ENCODE measurements at places on chromosomes 13 and 19. TPM values are rescaled to one million over a fixed set of nuclear protein-coding genes. Genes with fewer than 3 reads are reported as not detected.
A peak's percentile ranks its signal among the peaks of the same experiment; 100 is the strongest.

- no peaks in the 10 kb centered on the region for H3K4me1 ChIP-seq
- H3K36me3 ChIP-seq, result no peaks in the 10 kb centered on the region
- H3K27me3 ChIP-seq, result no peaks in the 10 kb centered on the region
- no peak overlapping the region for H3K4me3 ChIP-seq
- DNase-seq, result no peak
Measured at GRCh38 chr13:72180253-72180952, 313.4 kb upstream of the DACH1 start.

DNA sequence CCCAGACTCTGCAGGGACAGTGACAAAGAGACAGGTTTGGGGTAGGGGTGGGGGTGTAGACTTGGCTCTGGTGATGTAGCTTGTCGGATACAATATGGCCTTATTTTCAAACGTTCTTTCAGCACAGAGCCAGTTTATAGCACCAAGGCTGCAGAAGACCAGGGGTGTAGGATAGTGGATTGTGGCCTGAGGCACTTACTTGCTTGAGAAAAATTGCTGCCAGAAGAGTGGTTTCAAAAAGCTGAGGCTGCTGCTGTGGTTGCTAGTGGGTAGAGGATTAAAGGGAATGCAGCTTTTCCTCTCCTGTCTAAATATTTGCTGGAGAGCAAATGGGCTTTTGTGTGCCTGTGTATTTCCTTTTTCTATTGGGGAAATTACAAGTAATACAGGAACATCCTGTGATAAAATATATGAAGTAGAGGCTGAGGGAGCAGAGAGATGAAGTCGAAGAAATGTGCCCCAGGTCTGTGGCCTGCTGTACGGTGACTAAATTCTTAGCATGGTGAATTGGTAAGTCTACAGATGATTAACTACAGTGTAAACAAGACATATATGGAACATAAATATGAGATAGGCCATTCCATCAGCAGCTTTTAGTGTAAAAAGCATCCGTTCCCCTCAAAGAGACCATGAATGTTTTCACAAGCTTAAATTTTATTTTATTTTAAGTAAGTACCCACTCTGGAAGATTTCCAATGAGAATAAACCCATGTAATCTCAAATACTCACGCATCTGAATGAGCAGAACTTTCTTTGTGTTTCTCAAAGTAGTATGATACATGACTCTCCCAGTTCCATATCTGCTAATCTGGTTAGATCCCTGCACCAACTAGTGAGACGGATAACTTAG is 112.9 kb downstream of the LRCH1 start:
- H3K4me3 ChIP-seq, result no peak overlapping the region
- H3K4me1 ChIP-seq, result peaks cover 31% of the 10 kb centered on the region
- H3K27me3 ChIP-seq, result no peaks in the 10 kb centered on the region

GRCh38 chr19:16033136-16033530 is 43.2 kb upstream of the TPM4 start:
- no peaks in the 10 kb centered on the region for H3K4me1 ChIP-seq
- H3K4me3 ChIP-seq, result no peak overlapping the region
- no peak overlapping the region for H3K27ac ChIP-seq

GRCh38 chr13:104798486-104798885 is 1732.3 kb upstream of the SLC10A2 start:
- no peak overlapping the region for H3K27ac ChIP-seq

- peak within 1 kb of the TSS; percentile 98 for H3K4me3 ChIP-seq
- peaks cover 3% of the 10 kb centered on the region for H3K36me3 ChIP-seq
- H3K4me1 ChIP-seq, result peaks cover 57% of the 10 kb centered on the region
- peak within 1 kb of the TSS; percentile 98 for H3K27ac ChIP-seq
- peaks cover 9% of the 10 kb centered on the region for H3K27me3 ChIP-seq
Measured at GRCh38 chr19:17245535-17245984, at the start of gene NR2F6. TSS of gene NR2F6 (minus strand) at chr19:17245919. CDS start at chr19:17245220, 699 bp downstream.

DNA sequence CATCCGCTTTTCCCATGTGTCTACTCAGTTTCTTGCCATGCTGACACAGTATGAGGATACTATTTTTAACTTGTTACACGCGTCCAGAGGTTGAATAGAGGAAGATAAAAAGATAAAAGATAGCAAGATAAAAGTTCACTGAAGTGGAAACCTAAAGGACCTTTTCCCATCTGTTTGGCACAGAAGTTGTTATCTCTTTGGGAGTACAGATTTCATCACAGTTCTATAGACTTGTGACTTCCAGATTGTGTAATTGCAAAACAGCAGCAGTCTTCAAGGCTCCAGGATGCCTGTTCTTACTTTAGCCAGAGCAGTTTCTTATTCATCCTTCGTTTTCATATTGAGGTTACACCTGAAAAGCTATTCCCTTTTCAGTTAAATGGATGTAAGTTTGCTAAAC is 369.2 kb downstream of the GPC5 start:
- H3K27me3 ChIP-seq, result no peaks in the 10 kb centered on the region
- no peaks in the 10 kb centered on the region for H3K4me1 ChIP-seq
- no peak for DNase-seq

- H3K27ac ChIP-seq, result no peak overlapping the region
- no peaks in the 10 kb centered on the region for H3K27me3 ChIP-seq
- no peaks in the 10 kb centered on the region for H3K36me3 ChIP-seq
- DNase-seq, result no peak
- H3K4me3 ChIP-seq, result no peak overlapping the region
Measured at GRCh38 chr13:41139296-41139966, 6.8 kb upstream of the KBTBD6 start.

FXYD7 gene
- total RNA-seq, result 1.1 TPM

LEUTX gene
- not detected for total RNA-seq

COLGALT1 gene
- total RNA-seq, result 78.4 TPM

ZNF730 gene
- 26.2 TPM for total RNA-seq

TUBB4A gene
- 39.9 TPM for total RNA-seq

OR7A5 gene
- not detected for total RNA-seq

INSL3 gene
- total RNA-seq, result not detected
